ENCODE measurements at places on chromosomes 12 and 14.

DNA sequence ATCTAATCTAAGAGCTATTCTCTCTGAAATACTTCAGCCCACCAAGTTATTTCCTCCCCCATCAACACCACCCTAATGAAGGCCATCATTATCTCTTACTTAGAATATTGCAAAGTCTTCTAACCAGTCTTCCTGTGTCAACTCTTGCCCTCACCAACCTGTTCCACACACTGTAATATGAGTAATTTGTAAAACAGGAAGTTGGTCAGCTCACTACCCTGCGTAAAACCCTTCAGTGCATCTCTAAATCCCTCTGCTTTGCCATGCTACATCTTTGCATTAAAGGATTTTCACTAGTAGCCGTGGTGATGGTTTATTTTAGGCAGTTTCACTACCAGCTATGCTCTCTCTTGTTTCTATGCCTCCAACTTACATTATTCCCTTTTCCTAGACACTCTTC is 70.0 kb downstream of the KIF21A start:
- no peak for DNase-seq

- DNase-seq: no peak
Observed at GRCh38 chr12:5923751-5924150, 21.3 kb downstream of the ANO2 start.

DNA sequence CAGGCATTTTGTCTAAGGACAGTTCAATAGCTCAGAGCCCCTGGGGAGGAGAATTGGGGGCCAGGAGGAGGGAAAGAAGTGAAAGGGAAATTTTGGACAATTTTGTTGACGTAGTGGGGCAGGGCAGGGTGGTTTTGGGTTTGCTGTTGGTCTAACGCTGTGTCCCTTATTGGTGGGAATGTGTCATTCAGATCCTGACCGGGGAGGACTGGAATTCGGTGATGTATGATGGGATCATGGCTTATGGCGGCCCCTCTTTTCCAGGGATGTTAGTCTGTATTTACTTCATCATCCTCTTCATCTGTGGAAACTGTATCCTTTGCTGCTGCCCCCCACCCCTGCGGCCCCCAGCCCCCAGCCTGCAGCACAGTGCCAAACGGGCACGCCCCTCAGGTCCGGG is 212.1 kb upstream of the FKBP4 start:
- DNase-seq: no peak

- no peak for DNase-seq
Observed at GRCh38 chr12:20342111-20342510, 26.2 kb upstream of the PDE3A start.

- DNase-seq: no peak
Observed at GRCh38 chr12:111010061-111010460, 89.7 kb upstream of the MYL2 start.

DNA sequence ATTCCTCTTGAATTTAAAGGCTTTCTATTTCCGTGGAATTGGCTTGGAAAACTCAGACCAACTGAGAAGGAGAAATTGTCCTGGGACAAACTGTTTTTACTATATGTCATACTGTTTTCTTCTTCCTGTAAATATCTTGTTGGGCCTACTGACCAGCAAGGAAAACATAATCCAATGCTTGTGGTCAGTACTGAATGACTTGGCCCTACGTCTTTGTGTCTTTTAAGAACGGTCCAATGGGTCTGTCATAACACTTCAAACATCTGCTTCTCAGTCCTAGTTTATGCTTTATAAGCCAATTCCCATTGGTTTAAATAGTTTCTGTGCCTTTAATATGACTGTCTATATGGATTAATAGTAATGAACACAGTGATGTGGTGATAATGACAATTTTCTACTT is 248.5 kb upstream of the DDHD1 start:
- no peak for DNase-seq

GRCh38 chr14:61751475-61751989 is 10.7 kb upstream of the SNAPC1 start:
- no peak for DNase-seq

- no peak for DNase-seq
Observed at GRCh38 chr14:32497248-32497647, 168.2 kb downstream of the AKAP6 start.

All from cortex of kidney (tissue), 1 donor.